NCI-H1417 treated with DMSO at 0.1 percent for 48 hours (cell line): ENCODE measurements at places on chromosomes 2 and 18.

DNA sequence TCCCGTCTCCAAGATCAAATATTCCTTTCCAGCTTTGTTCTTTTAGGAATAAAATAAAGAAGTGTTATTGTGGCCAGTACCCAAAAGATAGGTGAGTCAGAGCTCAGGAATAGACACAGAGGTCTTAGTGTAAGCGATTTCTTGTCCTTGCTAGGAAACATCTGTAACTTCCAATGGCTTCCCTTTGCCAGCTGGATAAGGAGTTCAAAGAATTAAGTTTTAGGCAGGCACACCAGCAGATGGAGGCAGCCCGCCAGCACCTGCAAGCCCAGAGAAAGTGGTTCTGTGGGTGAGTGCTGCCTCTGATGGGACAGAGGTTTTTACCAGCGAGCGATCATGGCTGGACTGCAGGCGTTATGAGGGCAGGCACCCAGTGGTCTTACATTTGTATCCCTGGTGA is 125.4 kb downstream of the MGAT5 start:
- no peak for DNase-seq

DNA sequence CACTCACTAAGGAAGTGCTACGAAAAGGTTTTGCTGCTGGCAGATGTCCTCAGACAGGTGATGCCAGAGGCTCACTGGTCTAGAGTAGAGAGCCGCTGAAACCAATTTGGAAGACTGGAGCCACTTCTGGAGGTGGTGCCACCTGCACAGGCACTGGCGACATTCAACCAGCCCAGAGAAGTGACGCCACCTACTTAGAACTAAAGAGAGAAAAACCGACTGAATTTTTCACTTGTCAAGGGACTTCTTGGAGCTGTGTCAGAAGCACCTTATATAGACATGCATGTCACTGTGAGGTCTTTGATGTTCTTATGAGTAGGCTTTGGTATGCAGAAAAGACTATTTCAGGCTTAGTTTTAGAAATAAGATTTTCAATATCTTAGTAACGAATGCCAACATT is 71.4 kb downstream of the BOD1L2 start:
- DNase-seq: no peak

GRCh38 chr2:199463708-199464605 is 6.2 kb upstream of the SATB2 start:
- DNase-seq: no peak

GRCh38 chr2:67760995-67761394 is 301.8 kb downstream of the C1D start:
- DNase-seq: no peak
